Neural progenitor cell (in vitro differentiated cells): ENCODE measurements at places on chromosomes 11 and 22.

GRCh38 chr22:49760630-49761571 is 66.8 kb downstream of the BRD1 start:
- DNase-seq: no peak

GRCh38 chr11:35619855-35620640 is 1.8 kb downstream of the FJX1 start:
- DNase-seq: peak; percentile 87

DNA sequence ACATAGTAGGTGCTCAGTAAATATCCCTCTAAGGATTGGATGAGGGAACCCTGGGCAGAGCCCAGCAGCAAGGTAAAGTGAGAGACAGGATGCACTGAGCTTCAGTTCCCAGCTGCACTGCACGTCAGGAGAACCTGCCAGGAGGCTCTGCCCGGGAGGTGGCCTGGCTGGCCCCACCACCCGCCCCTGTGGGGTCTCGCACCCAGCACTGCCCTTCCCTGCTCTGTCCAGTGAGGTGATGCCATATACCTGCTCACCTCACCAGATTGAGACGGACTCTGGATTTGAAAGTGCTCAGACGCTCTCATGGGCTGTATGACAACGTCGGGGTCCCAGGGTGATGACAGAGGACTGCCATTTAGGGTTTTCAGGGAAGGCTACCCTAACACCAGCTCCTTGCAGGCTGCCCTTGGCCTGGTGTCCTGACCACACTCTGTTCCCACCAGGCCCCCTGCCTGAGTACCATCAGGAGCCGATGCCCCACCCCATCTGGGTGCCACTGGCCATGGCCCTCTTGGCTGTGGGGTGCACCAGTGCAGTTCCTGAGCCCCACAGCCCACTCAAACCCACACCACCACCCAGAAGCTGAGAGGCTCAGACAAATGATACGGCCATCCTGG is 61.7 kb upstream of the FGF3 start:
- DNase-seq: no peak

GRCh38 chr11:65085446-65085845 is 1.4 kb downstream of the ZFPL1 start:
- no peak for DNase-seq

DNA sequence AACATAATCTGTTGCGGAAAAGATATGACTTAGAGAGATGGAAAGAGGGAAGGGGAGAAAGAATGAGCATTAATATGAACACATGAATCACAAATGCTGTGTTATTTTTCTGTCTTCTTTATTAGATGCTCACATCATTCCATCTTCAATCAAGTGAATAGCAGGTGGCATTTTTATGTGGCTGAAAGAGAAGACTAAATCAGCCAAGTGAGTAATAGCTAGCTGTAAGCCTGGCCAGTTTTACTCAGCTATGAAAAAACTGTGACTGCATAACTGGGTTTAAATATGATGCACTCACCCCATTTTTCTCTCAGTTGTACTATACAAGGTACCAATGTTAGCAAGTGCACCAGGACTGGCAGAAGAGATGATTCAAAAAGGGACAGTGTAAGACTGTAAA is 571.1 kb downstream of the JRKL start:
- no peak for DNase-seq

GRCh38 chr11:68014157-68014946 is 4.2 kb downstream of the ALDH3B1 start:
- DNase-seq: no peak

- no peak for DNase-seq
These were observed 57.9 kb upstream of the SYT13 start for GRCh38 chr11:45344028-45344427.

DNA sequence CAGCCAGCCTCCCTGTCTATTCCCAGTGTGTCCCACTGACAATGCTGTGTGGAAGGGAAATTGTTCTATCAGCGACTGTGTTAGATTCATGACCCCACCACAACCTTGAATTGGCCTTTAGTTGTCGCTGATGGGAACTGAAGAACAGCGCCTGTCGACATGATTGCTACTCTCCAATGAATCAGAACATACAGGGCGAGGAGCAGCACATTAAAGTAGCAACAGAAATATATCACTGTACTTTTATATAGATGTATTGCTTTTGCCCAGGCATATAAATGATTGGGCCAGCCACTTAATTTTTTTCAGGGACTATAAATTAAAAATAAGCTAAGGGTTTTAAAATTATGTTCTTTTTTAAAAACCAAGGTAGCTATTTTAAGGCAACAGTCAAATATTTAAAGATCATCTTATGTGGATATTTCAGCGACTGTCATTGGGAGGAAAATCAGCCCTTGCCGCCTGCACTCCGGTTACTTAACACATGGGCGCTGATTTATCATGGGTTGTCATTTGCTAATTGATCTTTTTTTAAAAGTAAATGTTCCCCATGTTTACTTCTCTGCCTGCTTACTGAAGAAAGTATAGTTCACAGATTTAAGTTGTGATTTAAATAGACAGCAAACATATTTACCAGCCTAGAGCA is 42.1 kb downstream of the ARL14EP start:
- no peak for DNase-seq

DNA sequence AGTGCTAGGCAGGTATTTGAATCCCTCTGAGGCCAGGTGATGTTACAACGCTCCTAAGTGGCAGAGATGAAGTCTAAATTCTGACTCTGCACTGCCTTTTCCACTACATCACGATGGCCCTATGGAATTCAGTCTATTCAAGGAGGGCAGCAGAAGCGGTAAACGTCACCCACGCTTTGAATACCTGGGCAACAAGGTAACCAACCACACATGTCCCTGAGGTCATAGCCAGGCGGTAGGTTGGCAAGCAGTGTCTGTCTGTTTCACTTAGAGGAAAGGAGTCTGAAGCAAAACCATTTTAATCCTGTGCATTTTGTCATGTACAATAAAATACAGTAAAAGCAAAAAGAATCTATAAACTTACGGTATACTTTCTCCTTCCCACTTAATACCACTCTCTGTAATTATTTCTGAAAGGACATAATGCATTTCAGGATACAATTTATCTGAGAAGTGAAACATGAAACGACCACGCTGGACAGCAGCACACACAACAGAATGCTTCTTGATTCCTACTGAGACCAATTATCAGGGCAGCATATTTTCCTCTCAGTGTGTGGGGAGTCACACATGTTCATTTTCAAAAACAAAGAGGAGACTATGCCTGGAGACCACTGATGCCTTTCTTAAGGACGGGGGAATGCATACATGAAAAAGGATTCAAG is 51.3 kb downstream of the PRDM10 start:
- DNase-seq: no peak

- DNase-seq: no peak
These were observed 18.1 kb upstream of the CDKN1C start for GRCh38 chr11:2903672-2904011.

- DNase-seq: peak; percentile 99
These were observed at the start of gene NAGA for GRCh38 chr22:42070517-42071422. Gene NAGA, minus strand, starts transcription at chr22:42070812. Its CDS starts 515 bp downstream, at chr22:42070297.

- peak; percentile 45 for DNase-seq
These were observed 33.1 kb upstream of the ASPHD2 start for GRCh38 chr22:26395926-26396325.

DNA sequence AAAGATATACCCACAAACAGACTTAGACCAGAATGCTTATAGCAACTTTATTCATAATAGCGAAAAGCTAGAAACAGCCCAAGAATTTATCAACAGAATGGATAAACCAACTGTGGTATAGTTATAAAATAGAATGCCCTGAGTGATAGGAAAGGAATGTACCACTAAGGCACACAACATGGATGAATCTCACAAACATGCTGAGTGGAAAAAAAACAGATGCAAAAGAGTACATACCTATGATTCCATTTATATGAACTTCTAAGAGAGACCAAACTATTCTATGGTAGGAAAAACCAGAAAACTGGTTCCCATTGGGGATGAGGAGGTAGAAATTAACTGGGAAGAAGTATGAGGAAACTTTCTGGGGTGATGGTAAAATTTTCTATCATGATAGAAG is 40.4 kb upstream of the GRIK4 start:
- DNase-seq: no peak

DNA sequence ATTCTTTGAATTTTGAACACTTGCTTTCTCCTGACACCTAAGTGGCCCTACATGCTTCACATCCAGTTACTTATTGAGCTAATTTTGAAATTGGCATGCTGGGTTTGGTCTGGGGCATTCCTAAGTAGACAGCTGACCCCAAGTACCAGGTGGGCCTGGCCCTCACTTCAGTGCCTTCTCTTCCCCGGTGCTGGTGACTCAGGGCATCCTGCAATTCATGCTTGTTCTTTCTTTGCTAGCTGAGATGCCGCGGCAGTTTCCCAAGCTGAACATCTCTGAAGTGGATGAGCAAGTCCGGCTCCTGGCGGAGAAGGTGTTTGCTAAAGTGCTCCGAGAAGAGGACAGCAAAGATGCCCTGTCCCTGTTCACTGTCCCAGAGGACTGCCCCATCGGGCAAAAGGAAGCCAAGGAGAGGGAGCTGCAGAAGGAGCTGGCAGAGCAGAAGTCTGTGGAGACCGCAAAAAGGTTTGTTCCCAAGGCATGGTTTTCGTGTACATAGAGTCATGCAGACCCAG is 6.3 kb downstream of the AMPD3 start:
- no peak for DNase-seq

GRCh38 chr11:64410404-64410734 is 51.4 kb downstream of the RPS6KA4 start:
- no peak for DNase-seq

- no peak for DNase-seq
These were observed 8.5 kb upstream of the SLC25A18 start for GRCh38 chr22:17554814-17555213.

DNA sequence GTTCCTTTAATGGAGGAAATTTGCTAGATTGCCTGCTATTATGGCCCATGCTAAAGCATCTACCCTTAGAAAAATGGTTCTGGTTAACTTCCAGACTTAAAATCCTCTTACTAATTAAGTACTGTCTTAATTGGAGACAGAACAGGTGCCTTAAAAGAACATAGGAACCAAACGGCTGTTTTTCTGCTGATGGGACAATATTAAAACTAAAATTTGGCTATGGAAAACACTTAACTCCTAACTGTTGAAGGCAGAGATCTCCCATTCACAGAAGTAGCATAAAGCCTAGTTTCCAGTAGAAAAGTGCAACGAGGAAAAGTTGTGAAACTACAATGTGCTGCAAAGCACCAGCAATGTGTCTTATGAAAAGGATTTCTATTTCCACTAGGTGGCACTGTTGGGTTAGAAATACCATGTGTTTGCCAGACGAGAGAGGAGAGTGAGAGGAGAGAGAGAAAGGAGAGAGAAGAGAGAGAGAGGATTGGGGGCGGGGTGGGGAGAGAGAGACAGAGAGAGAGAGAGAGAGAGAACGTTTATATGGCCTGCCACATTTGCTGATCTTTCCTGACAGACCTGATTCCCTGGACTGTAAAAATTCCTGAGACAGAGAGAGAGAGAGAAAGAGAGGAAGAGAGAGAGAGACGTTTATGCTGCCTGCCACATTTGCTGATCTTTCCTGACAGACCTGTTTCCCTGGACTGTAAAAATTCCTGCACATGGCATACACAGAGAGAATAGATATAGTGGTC is 51.5 kb downstream of the FAM181B start:
- peak; percentile 73 for DNase-seq

DNA sequence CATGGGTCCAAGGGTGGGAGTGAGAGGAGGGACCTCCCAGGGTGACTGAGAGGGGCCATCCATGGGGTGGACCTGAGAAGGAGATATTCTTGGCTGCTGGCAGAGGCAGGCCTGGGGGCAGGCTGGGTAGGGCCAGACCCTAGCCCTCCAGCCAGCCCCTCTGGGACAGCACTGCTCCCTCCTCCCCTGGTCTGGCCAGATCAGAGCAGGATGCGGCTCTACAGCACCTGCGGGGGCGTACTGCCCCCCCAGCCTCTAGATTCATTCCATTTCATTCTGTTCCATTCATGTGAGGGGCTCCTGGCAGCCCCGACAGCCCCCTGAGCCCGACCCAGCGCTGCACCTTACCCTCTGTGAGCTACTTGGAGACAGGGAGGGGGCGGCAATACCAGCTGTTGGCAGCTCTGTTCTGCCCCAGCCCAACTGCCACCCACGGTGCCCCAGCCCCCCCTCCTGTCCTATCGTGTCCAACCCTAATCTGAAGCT is 34.3 kb upstream of the MYRF start:
- no peak for DNase-seq

- no peak for DNase-seq
These were observed at the start of gene TNNI2 for GRCh38 chr11:1838426-1839144. Gene TNNI2, plus strand, starts transcription at chr11:1838981. Its CDS starts 716 bp downstream, at chr11:1839697.

DNA sequence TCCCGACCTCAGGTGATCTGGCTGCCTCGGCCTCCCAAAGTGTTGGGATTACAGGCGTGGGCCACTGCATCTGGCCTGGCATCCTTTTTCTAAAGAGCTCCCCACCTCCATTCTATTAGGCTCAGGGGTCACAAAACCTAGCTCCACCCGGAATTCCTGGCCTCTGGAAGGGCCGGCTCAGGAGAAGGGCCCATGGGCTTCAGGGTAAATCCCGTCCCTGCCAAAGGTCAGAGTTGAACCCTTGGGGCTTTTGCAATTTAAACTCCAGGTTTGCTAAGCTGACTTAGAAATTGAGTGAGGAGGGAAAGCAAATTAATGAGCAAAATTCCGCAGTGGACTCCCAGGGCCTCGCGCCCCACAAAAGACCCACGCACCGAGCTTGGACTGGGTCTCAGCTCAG is 48.3 kb downstream of the RPS6KA4 start:
- DNase-seq: peak; percentile 76

DNA sequence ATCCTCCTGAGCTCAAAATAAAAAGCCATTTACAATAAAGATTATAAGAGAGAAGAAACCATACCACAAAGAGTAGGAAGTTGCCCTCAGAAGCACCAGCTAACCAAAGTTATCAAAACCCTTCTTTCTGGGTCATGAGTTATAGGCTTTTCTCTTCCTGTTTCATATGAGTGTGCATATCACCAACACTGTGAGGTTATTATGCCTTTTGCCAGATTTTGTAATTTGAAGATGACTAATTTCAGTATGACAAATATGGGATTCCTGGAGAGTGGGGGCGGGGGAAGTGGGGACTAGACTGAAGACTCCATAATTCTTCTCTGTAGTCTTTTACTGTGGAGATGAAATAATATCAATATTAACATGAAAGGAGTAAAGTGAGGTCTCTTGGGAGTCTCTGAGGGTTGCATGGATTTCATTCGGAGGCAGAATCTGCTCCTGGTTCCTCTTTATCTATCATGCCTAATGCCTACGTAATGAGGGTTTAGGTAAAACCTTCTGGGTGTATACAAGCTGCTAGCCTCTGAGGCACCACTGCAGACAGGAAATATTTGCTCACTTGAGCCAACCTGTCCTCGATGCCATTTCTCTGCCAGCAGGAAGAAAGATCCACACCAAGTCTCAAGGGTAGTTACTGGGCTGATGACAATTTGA is 2.1 kb downstream of the LPXN start:
- no peak for DNase-seq

DNA sequence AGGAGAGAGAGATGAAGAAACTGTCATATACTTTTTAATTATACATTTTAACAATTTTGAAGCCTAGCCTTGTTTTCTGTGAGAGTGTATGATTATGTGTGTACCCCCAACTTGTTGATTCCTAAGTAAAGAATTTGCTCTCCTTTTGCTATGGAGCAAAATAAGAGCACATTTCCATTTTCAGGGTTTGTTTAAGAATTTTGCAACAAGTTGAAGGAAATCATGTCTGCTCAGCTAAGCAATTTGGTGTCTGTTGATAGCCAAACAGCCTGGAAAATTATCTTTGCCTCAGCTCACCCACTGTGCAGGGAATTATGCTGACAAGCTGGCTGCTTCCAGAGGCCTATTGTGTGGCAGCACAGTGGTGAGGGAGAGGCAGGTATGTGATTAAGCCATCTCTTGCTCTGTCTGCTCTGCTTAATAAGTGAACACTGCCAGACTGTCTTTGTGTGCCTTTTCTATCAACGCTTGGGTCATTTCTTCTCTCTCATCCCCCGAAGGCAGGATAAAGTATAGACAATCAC is 135.1 kb upstream of the TTC12 start:
- DNase-seq: peak; percentile 80
